ENCODE measurements at places on chromosomes 2 and 18.

GRCh38 chr2:5539282-5540165 lies 152.7 kb upstream of the SOX11 start:
- DNase-seq = no peak

DNA sequence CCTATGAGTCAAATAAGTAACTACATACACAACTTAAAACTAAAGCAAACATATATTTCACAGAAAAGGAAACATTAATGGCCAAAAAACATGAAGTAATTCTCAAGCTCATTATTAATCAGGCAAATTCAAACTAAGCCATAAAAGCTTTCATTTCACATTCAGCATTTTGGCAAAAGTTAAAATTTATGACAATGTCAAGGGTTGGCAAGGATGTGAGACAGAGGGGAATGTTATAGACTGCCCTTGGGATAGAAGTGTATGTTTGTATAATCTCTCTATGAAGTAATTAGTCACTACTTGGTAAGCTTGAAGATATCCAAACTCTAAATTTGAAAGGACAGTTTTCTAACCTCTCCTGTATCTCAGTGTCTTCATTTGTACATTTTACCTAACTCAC lies 539.4 kb downstream of the RIT2 start:
- DNase-seq = no peak

GRCh38 chr2:239561446-239562001 lies 160.7 kb upstream of the HDAC4 start:
- DNase-seq = peak; percentile 75

DNA sequence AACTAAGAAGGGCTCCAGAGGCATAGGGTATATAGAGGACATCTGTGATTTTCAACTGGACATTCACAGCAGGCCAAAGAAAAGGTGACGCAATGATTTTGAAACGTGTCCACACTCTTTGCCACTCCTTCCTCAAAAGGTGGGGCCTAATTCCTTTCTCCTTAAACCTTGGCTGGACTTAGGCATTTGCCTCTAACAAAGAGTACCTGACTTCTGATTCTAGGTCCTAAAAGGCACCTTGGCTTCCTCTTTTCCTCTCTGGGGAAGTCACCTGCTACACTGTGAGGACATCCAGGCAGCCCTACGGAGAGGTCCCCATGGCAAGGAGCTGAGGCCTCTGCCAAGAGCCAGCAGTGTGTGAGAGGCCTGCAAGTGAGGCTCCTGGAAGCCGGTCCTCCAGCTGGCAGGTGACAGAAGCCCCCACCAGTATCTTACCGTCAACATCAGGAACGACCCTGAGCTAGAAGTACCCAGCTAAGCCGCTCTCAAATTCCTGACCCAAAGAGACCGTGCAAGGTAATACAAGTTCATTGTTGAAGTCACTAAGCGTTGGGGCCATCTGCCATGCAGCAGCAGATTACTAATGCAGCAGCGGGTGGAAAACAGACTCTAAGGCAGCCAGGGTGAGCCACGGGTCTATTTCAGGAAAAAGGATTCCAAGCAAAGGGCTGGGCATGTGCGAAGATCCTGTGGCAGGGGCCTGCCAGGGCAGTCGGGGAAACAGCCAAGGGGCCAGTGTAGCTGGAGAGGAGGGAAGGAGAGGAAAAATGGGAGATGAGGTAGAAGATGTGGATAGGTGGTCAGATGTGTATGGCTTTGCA lies 7.4 kb upstream of the HES6 start:
- no peak for DNase-seq

DNA sequence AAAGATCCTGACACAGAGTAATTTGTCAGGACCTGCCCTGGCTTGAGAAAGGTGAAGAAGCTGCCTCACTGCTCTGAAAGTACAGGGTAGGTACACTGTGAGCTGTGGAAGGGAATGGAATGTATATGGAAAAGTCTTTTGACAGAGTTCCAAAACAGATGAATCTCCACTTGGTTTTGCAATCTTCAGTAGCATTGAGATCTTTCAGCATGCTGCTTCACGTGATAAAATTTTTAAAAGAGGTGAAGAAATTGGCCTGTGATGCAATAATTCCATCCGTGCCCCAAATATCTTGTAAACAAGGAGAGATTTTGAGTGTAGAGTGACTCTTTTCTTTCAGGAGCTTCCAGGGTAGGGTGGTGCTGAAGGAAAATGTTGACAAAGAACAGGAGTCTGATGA lies 123.1 kb downstream of the OSR1 start:
- DNase-seq = no peak

- no peak for DNase-seq
Measured at GRCh38 chr2:241159116-241159515, 8.8 kb downstream of the PPP1R7 start.

- DNase-seq = no peak
Measured at GRCh38 chr2:145108959-145109710, 589.2 kb upstream of the ZEB2 start.

- no peak for DNase-seq
Measured at GRCh38 chr2:13104723-13105122, 388.0 kb downstream of the TRIB2 start.

DNA sequence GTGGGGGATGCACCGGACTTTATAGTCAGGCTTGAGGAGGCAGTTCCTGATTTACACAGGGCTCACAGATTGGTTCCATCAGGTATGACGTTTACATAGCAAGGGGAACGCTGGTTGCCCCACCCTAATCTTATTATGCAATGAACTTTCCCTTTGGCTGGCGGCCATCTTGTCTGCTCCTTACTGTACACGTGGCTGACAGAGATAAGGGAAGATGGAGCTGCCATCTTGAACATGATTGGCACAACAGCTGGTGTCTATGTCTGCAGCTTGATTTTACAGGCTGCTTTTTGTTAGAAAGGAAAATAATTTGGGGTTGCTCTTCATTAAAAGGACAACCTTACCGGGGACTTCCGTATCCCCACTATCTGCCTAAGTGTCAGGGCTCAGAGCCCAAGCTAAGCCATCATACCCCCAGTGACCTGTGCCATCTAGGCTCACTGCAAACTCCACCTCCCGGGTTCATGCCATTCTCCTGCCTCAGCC lies 33.5 kb upstream of the ATG16L1 start:
- DNase-seq = no peak
